ENCODE measurements at places on chromosomes 7 and 10. TPM values are rescaled to one million over a fixed set of nuclear protein-coding genes. Genes with fewer than 3 reads are reported as not detected.

KCNH2 gene
- 3.2 TPM for total RNA-seq

VWC2 gene
- total RNA-seq = 0.09 TPM

PALD1 gene
- 7.8 TPM for total RNA-seq

ARHGEF5 gene
- 12.8 TPM for total RNA-seq

SMARCD3 gene
- 50.7 TPM for total RNA-seq

ANKRD30A gene
- 0.09 TPM for total RNA-seq

HHEX gene
- total RNA-seq = 15.3 TPM

ETV1 gene
- 45.3 TPM for total RNA-seq

ENO4 gene
- total RNA-seq = 1.2 TPM

TMEM196 gene
- total RNA-seq = not detected

CALHM1 gene
- not detected for total RNA-seq

DMBT1 gene
- not detected for total RNA-seq

CREB5 gene
- total RNA-seq = 20.1 TPM

LRRTM3 gene
- total RNA-seq = 0.31 TPM

GSAP gene
- total RNA-seq = 22.3 TPM

CPA4 gene
- total RNA-seq = 2.3 TPM

CDK6 gene
- 31.0 TPM for total RNA-seq

MUC12 gene
- not detected for total RNA-seq

NKX1-2 gene
- total RNA-seq = not detected

NRCAM gene
- 17.4 TPM for total RNA-seq

MGAM2 gene
- 2.9 TPM for total RNA-seq

IKZF1 gene
- total RNA-seq = 20.1 TPM

PRPS1L1 gene
- total RNA-seq = not detected

PTN gene
- 5.6 TPM for total RNA-seq

HACD1 gene
- 3.0 TPM for total RNA-seq

HOXA1 gene
- 0.98 TPM for total RNA-seq
